ENCODE measurements at places on chromosomes 16 and 17. TPM values are rescaled to one million over a fixed set of nuclear protein-coding genes. Genes with fewer than 3 reads are reported as not detected.
A peak's percentile ranks its signal among the peaks of the same experiment; 100 is the strongest.

DNA sequence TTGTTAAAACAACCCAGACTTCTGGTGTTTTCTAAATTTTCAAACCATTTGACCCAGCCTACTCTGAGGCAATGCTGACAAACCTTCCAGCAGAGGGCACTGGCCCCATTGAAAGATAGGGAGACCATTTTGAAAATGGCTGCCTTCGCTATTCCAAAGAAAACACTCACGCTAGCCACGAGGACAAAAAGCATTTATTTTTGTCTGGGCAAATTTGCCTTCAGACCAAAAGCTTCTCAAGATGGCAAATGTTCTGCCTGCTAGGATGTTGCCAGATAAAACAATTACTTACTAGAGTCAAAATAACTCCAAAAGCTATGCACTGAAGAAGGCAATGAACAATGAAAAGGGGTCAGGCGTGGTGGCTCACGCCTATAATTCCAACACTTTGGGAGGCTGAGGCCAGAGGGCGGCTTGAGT, 296.7 kb upstream of the IRX5 start:
- DNase-seq: no peak

DNA sequence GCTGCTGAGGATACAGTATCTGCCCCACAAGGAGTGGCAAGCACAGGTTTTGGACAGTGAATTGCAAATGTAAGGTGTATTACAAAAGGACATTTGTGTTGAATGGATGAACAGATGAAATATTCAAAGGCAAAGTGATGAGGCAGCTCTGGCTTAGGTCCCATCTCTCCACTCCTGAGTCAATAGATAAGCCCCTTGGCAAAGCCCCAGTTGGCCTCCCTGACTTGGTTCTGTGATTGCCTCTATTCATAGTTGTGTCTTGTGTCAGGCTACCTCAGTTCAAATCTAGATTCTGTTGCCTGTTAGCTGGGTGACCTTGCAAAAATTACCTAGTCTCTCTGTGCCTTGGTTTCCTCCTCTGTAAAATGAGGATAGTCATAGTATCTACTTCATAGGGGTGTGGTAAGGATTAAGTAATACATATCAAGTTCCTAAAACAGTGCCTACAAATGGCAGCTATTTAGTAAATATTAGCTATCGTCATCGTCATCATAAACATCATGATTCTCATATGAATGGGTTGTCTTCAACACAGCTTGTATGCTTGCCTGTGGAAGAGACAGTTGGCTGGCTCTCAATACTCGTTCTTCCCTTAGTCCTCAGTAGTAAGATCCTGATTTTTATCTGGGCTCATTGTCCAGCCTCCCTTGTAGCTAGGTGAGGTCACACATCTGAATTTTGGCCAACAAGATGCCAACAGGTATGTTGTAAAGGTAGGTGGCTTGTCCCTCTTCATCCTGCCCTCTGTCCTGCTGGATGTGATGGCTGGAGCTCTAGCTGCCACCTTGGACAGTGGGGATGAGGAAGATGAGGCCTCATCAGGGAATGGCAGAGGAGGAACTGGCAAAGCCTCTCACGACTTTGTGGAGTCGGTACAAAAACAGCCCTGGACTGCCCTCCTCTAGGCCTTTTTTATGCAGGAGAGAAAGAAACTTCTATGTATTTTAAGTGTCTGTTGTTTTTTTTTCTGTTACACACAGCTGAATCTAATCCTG, 2.1 kb upstream of the MFAP4 start:
- DNase-seq: no peak

GRCh38 chr17:44219108-44219615, 313 bp downstream of the UBTF start:
- DNase-seq: peak; percentile 50

DNA sequence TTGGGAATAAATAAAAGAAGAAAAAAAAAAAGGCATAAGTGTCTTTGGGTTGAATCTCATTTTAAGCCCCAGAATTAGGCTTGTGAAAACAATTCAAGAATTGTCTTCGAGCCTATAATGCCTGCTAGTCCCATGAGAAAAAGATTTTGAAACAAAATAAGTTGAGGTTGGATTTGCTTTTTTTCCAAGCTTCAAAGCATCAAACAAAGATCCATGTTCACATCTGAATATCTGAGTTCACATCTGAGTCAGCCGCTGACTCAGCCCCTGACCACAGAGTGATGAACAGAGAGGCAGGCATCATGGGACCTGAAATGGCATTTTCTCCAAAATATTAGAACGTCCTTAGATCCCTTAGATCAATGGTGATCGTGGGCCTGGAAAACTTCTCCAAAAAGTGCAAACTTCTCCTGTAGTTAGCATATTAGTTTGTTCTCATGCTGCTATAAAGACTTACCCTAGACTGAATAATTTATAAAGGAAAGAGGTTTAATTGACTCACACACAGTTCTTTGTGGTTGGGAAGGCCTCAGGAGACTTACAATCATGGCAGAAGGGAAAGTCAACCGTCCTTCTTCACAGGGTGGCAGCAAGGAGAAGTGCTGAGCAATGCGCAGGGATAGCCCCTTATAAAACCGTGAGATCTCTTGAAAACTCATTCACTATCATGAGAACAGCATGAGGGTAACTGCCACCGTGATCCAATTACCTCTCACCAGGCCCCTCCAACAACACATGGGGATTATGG, 294.6 kb upstream of the HSBP1 start:
- DNase-seq: no peak

- peak; percentile 55 for DNase-seq
Observed at GRCh38 chr17:36629252-36629847, 28.0 kb downstream of the MRM1 start.

DNA sequence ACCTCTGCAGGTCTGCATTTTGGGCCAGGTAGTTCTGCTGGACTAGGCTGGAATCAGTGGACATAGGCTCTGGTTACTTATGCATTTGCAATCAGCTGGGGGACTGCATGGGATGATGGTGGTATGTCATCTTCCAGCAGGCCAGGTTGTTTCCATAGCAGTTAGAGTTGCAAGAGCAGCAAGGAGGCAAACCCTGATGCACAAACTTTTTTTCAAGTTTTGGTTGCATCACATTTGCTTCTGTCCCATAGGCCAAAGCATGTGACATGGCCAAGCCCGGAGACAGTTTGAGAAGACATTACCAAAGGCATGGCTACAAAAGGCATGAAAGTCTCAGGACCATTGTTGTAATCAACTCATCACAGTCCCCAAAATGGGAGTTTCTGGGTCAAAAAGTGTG, 58.2 kb downstream of the PRKCB start:
- no peak for DNase-seq

DNA sequence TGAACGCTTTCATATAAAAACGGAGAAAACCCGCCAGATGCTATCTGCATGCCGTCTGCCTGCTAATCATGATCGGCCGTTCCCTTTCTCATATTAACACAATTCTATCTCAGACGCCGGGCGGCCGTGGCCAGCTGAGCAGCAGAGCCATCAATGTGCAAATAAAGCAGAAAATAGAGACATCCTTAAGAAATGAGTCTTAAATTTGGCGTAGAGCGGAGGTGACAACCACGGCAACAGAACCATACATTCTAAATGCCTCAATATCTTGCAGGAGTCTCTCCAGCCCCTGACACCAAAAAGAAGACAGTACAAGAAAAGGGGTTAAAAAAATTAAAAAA, 2.7 kb upstream of the IRX5 start:
- no peak for DNase-seq

DNA sequence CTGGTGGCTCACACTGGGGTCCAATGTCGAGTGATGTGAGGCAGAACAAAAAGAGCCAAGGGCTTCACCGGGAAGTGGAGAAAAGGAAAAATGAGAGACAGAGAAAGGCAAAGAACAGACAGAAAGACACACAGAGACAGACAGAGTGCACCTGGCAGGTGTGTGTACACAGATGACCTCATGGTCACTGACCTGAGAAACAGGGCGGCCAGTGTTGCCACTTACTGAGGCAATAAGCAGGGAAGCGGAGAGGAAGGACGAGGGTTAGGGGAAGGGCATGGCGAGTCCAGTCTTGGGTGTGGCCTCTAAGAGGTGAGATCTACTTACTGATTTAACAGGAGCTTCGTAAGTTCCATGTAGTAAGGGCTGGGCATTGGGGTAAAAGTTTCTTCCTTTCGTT, 7.5 kb downstream of the GINS2 start:
- no peak for DNase-seq

DNA sequence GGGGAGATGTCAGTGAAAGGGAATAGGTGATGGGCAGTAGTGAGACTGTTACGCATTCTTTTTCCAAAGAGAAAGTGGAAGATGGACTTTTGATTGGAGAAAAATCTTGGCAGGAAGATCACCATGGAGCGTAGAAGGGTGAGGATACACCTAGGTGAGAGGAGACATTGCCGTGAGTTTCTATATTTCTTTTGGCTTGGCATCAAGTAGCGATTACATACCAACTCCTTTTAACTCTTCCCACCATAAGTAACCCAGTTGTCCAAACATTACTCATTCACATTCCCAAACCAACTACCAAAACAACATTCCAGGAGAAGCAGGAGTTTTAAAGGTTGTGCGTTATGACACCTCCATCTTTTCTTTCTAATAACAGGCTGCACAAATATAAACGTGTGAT, 10.7 kb upstream of the KRT28 start:
- DNase-seq: no peak

- no peak for DNase-seq
Observed at GRCh38 chr16:67893743-67894399, 817 bp downstream of the PSKH1 start.

DNA sequence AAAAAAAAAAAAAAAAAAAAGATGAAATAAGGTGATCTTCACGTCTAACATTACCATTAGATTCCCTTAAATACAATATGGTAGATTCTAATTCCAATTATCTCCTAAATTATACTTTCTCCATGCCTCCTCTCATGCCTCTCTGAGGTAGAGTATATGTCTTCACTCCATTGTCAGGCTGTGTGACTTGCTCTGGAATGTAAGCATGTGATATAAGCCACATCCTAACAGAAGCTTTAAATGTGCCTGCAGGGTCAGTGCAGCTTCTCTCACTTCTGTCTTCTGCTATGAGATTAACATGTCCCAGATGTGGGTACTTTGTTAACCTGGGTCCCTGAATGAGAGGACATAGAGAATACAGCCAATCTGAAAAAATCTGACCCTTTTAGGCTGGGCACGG, 32.6 kb downstream of the MED13 start:
- no peak for DNase-seq

DNA sequence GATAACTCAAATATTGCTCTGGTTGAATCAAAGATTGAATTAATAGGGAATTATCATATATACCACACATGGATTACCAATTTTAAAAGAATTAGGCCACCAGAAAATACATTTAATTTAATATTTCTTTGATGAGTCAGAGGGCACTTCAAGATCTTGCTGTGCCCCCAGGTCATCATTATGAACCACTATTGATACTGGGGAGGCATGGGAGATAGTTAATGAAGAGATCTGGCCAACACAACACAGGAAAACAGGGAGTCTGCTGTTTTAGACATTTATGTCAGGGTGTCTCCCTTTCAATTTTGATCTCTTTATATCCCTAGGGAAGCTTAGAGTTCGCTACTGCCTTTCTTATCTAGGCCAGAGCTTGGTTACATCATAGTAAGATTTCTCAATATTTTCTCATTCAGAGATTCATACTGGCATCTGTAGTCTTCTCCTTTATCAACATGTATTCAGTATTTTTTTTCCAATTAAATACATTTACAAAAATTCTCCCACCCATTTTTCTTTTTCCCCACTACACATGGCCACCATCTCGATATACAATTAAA, 158.3 kb upstream of the ZFHX3 start:
- DNase-seq: no peak

DNA sequence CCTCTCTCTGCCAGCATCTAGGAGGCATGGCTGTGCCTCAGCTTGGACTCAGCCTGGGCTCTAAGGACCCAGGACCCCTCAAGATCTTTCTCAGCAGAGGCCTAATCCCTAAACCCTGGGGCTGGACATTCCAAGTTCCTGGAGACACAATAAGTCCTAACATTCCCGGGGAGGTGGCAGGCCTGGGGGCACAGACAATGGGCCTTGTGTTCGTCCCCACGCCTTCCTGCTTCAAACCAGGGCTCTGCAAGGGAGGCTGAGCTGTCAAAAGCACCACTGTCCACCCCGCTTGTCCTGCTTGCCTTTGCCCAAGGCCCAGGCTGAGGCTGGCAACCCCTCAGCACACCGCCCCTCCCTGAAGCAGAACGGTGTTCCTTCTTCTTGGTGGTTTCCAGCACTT, 13.7 kb downstream of the SDK2 start:
- DNase-seq: no peak

GRCh38 chr17:60941028-60941427, 263.4 kb downstream of the BCAS3 start:
- peak; percentile 12 for DNase-seq

GRCh38 chr17:41522301-41523224, 3.9 kb upstream of the KRT15 start:
- no peak for DNase-seq

DNA sequence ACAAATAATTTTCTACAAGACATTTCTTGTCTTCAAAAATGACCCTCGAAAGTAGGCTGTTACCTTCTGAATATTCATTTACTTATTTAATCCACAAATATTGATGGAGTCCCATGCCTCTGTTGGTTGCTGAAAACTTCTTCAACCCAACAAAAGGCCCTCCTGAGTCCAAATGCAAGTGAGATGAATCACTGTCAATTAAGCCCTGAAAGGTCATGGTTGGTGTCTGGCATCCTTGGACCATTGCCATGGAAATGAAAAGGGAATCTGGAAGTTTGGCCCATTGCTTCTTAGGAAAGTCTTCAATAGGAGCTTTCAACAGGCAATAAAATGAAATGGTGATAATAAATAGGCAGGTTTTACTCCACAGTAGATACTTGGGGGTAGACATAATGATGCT, 364.7 kb upstream of the DYNLRB2 start:
- no peak for DNase-seq

GRCh38 chr16:4318451-4318910, 2.6 kb downstream of the GLIS2 start:
- no peak for DNase-seq

DNA sequence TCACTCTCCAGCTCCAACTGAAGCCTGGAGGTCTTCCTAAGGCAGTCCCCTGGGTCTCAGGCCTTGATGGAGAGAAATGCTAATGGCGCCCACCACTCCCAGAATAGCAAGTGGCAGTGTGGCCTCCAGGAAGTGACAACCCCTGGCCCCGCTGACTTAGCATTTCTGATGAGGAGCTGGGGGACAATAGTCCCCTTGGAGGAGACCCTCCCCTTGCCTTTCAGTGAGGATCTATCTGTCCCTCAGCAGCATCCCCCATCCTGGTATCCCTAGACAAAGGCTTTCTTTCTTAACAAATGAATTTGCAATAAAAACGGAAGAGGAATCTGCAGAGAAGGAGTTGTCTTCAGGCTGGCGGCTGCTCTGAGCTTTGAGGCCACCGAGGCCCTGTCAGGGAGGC, 68.8 kb downstream of the LITAF start:
- no peak for DNase-seq

GRCh38 chr17:4127555-4127954, 15.3 kb downstream of the ZZEF1 start:
- no peak for DNase-seq

GRCh38 chr16:16000685-16001084, 51.3 kb downstream of the ABCC1 start:
- no peak for DNase-seq

- DNase-seq: no peak
Observed at GRCh38 chr17:81534157-81535006, 6.2 kb downstream of the FSCN2 start.

- no peak for DNase-seq
Observed at GRCh38 chr17:49278076-49278475, 47.5 kb upstream of the PHOSPHO1 start.

EVPLL gene
- 0.23 TPM for polyA plus RNA-seq

MRPL28 gene
- 52.8 TPM for polyA plus RNA-seq

PRAC1 gene
- not detected for polyA plus RNA-seq

CCL4 gene
- 1.7 TPM for polyA plus RNA-seq

OR4D1 gene
- 0.10 TPM for polyA plus RNA-seq

HASPIN gene
- polyA plus RNA-seq: 4.4 TPM

PTX4 gene
- not detected for polyA plus RNA-seq

WNK4 gene
- 10.1 TPM for polyA plus RNA-seq

SLFN5 gene
- polyA plus RNA-seq: 16.3 TPM

DNASE1L2 gene
- polyA plus RNA-seq: 0.93 TPM

Data from left kidney (tissue), 8 donors.